ENCODE measurements at places on chromosomes 5 and 9. TPM values are rescaled to one million over a fixed set of nuclear protein-coding genes. Genes with fewer than 3 reads are reported as not detected.
A peak's percentile ranks its signal among the peaks of the same experiment; 100 is the strongest.

Gene PPIC
- 18.6 TPM for total RNA-seq

Gene FOXD4
- not detected for total RNA-seq

Gene C9orf50
- not detected for total RNA-seq

Gene INSL4
- not detected for total RNA-seq

Gene CAMK4
- 2.7 TPM for total RNA-seq

GRCh38 chr5:177526791-177527190 lies 10.0 kb upstream of the DDX41 start:
- no peak for DNase-seq

- DNase-seq = no peak
These were observed 3.5 kb upstream of the PHYKPL start for GRCh38 chr5:178236126-178236525.

GRCh38 chr5:141618030-141618803 lies 583 bp downstream of the DIAPH1 start:
- DNase-seq = peak; percentile 87

GRCh38 chr9:91411096-91411771 lies 12.4 kb downstream of the NFIL3 start:
- no peak for DNase-seq

GRCh38 chr9:137219757-137220316 lies 2.2 kb downstream of the RNF208 start:
- DNase-seq = no peak

DNA sequence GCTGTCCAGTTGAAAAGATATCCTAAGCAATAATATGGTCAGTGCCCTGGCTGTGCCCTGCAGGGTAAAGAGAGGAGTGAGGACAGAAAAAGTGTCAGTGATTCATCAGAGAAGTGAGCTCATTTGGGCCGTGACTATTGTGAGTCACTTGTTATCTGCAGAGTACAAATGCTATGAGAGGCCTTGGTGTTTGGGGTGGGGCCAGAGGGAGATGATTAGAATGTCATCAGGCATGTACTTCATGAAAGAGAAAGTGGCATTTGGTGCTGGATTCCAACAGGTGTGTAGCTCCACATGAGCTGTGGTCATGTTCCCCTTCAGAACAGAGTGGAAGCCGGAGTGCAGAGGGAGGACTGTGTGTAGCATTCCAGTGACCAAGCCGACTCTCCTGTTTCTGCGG lies 174.1 kb downstream of the KDM4C start:
- no peak for DNase-seq

- DNase-seq = no peak
These were observed 156.6 kb downstream of the TLR4 start for GRCh38 chr9:117860849-117861248.

DNA sequence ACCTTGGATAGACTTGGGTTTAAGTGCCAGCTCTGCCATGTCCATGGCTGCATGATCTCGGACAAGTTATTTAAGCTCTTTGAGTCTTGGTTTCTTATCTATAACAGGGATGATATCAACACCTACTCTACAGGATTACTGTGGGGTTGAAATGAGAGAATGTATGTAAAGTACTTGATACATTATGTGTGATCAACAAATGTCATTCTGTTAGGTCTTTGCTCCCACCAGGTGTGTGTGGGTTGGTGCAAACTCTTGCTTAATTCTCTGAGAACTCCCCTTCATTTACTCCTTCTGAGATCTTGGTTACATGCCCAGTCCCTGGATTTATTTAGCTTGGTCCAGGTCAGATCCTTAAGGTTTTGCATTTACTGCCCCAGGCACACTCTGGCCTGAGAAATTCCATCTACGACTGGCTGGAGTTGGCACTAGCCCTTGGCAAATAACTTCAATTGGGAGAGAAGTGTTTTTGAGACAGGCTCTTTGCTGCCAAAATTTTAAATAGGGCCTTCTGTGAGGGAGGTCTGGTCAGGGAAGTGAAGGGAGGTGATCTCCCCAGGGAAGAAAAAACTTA lies 63.5 kb upstream of the KLF9 start:
- DNase-seq = no peak
